ENCODE measurements at places on chromosomes 6 and 20.

GRCh38 chr20:12984069-12984765 lies 24.6 kb upstream of the SPTLC3 start:
- no peak for DNase-seq

DNA sequence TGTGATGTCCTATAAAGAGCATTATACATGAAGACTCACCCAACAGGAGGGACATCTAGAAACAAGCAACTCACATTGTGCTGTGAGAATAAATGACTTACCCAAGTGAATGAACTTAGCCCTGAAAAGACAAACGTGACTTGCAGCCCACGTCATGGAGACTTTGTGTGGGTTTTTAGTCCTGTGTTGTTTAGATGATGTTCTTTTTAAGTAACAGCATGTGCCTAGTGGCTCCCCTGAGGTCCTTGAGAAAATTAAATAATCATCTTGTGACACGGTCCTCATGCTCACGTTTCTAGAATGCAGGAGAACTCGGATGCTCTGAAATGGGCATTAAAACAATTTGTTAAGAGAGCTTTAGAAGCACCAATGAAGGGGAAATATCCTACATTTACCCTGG lies 165.1 kb downstream of the SASH1 start:
- no peak for DNase-seq

DNA sequence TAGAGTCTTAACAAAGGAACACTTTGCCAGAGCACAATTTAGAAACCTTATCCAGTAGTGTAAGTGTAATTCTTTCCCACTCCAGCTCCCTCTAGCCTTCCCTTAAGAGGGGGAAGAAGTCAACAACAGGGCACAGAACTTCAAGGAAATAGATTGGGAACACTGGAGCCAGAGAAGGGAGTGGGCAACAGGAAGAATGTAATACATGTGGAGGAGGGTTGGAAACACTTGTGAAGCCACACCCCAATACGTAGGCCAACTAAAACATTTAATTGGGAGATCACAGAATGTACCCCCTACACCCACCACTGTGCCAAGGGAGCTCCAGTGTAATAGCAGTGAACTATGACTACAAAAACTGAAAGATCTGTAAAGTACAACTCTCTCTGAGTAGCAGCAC lies 735.7 kb upstream of the HS3ST5 start:
- DNase-seq: no peak

DNA sequence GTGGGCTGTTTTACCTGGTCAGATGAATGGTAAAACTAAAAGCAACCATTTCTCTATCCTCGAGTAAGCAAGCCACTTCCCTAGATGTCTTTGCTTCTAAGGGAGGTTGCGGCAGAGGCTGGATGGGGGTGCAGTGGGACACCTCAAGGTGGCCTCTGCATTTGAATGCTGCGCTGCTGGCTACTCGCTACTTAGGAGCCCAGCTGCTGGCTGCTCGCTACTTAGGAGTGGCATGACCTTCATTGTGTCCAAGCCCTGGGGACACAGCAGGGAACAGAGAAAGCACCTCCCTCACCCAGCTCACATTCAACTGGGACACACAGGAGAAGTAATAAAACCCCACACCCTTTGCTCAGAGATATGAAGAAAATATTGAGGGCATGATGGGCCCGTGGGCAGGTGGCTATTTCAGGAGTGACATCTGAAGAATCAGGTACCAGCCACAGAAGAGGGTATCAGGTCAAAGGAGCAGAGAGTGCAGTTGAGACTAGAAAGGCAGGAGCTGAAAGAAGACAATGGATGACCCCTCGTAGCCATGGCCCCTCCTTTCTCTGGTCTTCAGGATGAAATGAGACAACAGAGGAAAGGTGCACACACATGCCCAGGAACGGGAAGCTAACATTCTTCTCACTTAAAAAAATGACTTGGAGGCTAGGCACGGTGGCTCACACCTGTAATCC lies 149.4 kb downstream of the ZMYND8 start:
- DNase-seq: no peak

- DNase-seq: no peak
Measured at GRCh38 chr6:137112067-137112355, 61.4 kb downstream of the IL22RA2 start.

GRCh38 chr20:57118964-57119363 lies 147.5 kb downstream of the BMP7 start:
- no peak for DNase-seq

DNA sequence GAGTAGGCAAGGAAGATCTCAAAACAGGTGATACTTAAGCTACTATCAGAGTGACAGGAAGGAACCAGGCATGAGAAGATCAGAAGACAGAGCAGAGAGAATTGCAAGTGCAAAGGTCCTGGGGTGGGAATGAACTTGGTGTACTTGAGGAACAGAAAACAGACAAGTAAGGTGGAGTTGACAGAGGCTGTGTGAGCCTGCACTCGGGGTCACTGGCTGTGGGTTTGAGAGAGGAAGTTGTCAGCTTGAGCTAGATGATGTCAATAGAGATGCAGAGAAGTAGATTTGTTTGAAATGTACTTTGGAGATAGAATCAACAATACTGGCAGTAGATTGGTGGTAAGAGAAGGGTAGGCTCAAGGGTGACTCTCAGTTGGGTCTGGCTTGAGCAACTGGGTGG lies 209.5 kb downstream of the CLIC5 start:
- DNase-seq: no peak

- no peak for DNase-seq
Measured at GRCh38 chr6:34145161-34146020, 496 bp downstream of the GRM4 start.

DNA sequence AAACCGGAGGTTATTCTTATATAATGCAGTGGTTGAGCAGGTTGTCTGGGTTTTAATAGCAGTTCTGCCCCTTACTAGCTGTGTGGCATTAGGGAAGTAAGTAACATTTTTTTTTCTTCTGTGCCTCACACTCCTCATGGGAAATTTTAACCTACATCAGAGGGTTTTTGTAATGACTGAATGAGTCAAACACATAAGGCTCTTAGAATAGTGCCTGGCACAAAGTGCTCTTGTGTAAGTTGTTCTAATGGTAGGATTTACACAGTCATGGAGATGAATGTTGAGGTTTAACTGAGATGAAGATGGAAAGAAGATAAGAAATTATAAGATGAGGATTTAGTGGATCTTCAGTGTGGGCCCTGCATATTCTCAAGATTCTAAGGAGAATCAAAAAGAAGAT lies 68.4 kb upstream of the PHIP start:
- no peak for DNase-seq

GRCh38 chr6:138403324-138403800 lies 661 bp upstream of the HEBP2 start:
- DNase-seq: no peak

DNA sequence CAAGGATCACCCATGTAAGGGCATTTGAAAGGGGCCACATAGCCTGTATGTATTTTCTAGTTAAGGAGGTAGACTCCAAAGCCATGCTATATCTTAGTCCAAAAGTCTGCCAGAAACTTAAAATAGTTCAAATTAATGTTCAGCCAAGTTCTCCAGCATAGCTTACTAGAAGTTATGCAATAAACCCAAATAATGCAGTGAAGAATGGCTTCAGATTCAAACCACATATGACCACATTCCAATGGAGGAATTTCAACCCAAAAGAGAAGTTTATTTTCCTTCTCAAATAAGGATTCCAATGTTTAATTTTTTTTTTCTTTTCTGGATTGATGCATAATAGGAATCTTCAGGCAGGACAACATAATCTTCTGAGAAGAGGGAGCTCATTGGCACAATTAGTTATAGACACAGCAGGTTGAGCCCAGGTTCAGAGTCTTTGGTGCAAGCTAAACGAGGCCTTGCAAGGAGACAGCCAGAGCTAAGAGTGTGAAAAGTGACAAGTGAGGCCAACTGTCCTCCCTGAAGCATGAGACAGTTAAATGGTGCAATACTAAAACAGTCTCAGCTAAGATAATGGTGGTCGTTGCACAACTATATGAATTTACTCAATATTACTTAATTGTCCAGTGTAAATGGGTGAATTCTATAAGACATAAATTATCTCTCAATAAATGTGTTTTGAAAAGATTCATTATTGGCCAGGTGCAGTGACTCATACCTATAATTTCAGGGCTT lies 598.8 kb upstream of the CDH4 start:
- no peak for DNase-seq

DNA sequence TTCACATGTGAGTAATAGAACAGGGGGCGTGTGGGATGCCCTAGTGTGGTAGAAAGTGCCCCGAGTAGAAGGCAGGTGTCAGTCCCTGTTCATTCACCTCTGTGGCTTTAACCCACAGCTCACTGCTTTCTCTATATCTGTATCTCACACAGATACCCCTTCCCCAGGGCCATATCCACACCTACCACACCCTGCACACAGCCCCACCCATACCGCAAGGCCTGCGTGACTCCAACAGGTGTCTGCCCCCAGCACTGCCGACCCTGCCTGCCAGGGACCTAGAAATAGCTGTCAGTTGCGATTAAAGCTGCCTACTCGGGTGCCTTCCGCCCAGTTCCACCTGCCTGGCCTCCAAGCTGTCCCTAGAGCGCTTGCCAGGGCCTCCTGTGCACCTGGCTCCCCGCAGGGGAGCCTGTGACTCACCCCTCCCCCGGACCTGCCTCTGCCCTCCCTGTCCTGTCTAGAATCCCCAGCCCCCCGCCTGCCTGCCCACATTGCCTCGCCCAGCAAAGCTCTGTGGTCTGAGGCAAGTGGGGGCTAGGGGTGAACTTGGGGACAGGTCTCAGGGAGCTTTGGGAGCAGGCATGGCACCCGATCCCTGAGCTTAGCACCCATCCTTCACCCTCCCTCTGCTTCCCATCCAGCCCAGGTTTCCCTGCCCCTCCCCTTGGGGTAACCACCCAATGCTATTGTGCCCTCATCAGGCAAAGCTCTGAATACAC lies 38.3 kb upstream of the ID1 start:
- no peak for DNase-seq

- no peak for DNase-seq
Measured at GRCh38 chr20:48634641-48635040, 193.2 kb downstream of the PREX1 start.

Data from cortex of kidney (tissue), 1 donor.